ENCODE measurements at places on chromosomes 1 and 21. TPM values are rescaled to one million over a fixed set of nuclear protein-coding genes. Genes with fewer than 3 reads are reported as not detected.

TNNT2 gene
- 0.37 TPM for total RNA-seq

PLA2G2F gene
- total RNA-seq = not detected

ALG6 gene
- 6.0 TPM for total RNA-seq

CFHR1 gene
- not detected for total RNA-seq

PIK3C2B gene
- 3.4 TPM for total RNA-seq

GUCA2A gene
- total RNA-seq = not detected

FBLIM1 gene
- 101 TPM for total RNA-seq

OR10Z1 gene
- not detected for total RNA-seq

FAM151A gene
- total RNA-seq = not detected

RASSF5 gene
- 8.3 TPM for total RNA-seq

FMO3 gene
- total RNA-seq = not detected

B3GALT2 gene
- not detected for total RNA-seq

TRIM63 gene
- not detected for total RNA-seq

LCE6A gene
- total RNA-seq = not detected

UTS2 gene
- total RNA-seq = not detected

RHD gene
- total RNA-seq = not detected

OR2G6 gene
- total RNA-seq = not detected

AMY2B gene
- total RNA-seq = 14.5 TPM

PCSK9 gene
- total RNA-seq = not detected

KRTAP7-1 gene
- not detected for total RNA-seq

CASQ2 gene
- total RNA-seq = not detected

IKBKE gene
- total RNA-seq = 7.1 TPM

DYRK3 gene
- total RNA-seq = 58.5 TPM

RNASEL gene
- 4.2 TPM for total RNA-seq

LRRC53 gene
- not detected for total RNA-seq

ANGPTL1 gene
- total RNA-seq = not detected

COL8A2 gene
- not detected for total RNA-seq

EXO1 gene
- 17.5 TPM for total RNA-seq

RNF2 gene
- total RNA-seq = 18.6 TPM

GALE gene
- total RNA-seq = 112 TPM

PADI4 gene
- total RNA-seq = not detected

KIAA0319L gene
- total RNA-seq = 50.7 TPM

CYP4Z1 gene
- not detected for total RNA-seq

FCER1G gene
- 2.1 TPM for total RNA-seq

TUT4 gene
- 90.7 TPM for total RNA-seq

SLC26A9 gene
- not detected for total RNA-seq

PROX1 gene
- total RNA-seq = 0.61 TPM

LCE1D gene
- total RNA-seq = not detected

ANKRD45 gene
- total RNA-seq = 0.42 TPM

BMP8A gene
- total RNA-seq = not detected

VHLL gene
- 0.49 TPM for total RNA-seq

RABGGTB gene
- 127 TPM for total RNA-seq

TEKT2 gene
- total RNA-seq = not detected

MIGA1 gene
- 19.9 TPM for total RNA-seq

GGPS1 gene
- total RNA-seq = 74.8 TPM

KRTAP6-1 gene
- not detected for total RNA-seq

A3GALT2 gene
- not detected for total RNA-seq

PLCH2 gene
- total RNA-seq = 92.6 TPM

Data from MCF 10A (cell line).